ENCODE measurements at places on chromosomes 6 and 20.

- DNase-seq = no peak
These were observed 129.8 kb downstream of the VEGFA start for GRCh38 chr6:43899830-43900229.

GRCh38 chr20:51637241-51637640 lies 94.7 kb upstream of the NFATC2 start:
- DNase-seq = no peak

GRCh38 chr6:134056046-134056445 lies 3.6 kb upstream of the SLC2A12 start:
- DNase-seq = no peak

- DNase-seq = peak; percentile 25
These were observed 1.6 kb downstream of the DNAJC5 start for GRCh38 chr20:63896264-63897105.

Measured in astrocyte of the spinal cord (primary cell).